Parietal lobe (tissue), 2 donors: ENCODE measurements at places on chromosomes 12 and 14. TPM values are rescaled to one million over a fixed set of nuclear protein-coding genes. Genes with fewer than 3 reads are reported as not detected.

The CSRP2 gene
- total RNA-seq, result 280 TPM

The CD163 gene
- 0.94 TPM for total RNA-seq

The HRK gene
- total RNA-seq, result 0.31 TPM

The RNF212B gene
- not detected for total RNA-seq

The HOXC13 gene
- total RNA-seq, result not detected

The ADCY4 gene
- 3.1 TPM for total RNA-seq

The CRACR2A gene
- total RNA-seq, result 1.9 TPM

The ASB2 gene
- total RNA-seq, result not detected

The TOMM20L gene
- not detected for total RNA-seq

The CLEC1B gene
- not detected for total RNA-seq

The PDZRN4 gene
- total RNA-seq, result 59.5 TPM

The ADCY6 gene
- 70.1 TPM for total RNA-seq

The TRAFD1 gene
- 64.5 TPM for total RNA-seq

The NRL gene
- 2.2 TPM for total RNA-seq

The MIPOL1 gene
- 33.8 TPM for total RNA-seq

The EIF2S1 gene
- 86.4 TPM for total RNA-seq

The PSMC6 gene
- total RNA-seq, result 137 TPM

The HECTD1 gene
- 428 TPM for total RNA-seq

The CLEC4D gene
- not detected for total RNA-seq

The FOXN4 gene
- 0.94 TPM for total RNA-seq

The ERG28 gene
- 8.8 TPM for total RNA-seq

The KRT73 gene
- total RNA-seq, result not detected

The SELPLG gene
- total RNA-seq, result 1.6 TPM

The CMA1 gene
- total RNA-seq, result not detected

The HOXC4 gene
- total RNA-seq, result not detected

The CALCOCO1 gene
- total RNA-seq, result 144 TPM

The RCOR1 gene
- total RNA-seq, result 18.2 TPM

The CMTM5 gene
- 1.3 TPM for total RNA-seq

The KLRC3 gene
- total RNA-seq, result 0.63 TPM

The ZFC3H1 gene
- 99.2 TPM for total RNA-seq

The WDR20 gene
- total RNA-seq, result 56.7 TPM

The TAS2R8 gene
- 2.5 TPM for total RNA-seq

The LUM gene
- 4.4 TPM for total RNA-seq

The CPNE8 gene
- 9.7 TPM for total RNA-seq

The B3GNT4 gene
- total RNA-seq, result 18.2 TPM

The PTGER2 gene
- not detected for total RNA-seq

The ATXN7L3B gene
- total RNA-seq, result 67.6 TPM

The TAS2R42 gene
- not detected for total RNA-seq
